ENCODE measurements at places on chromosomes 16 and 17.

GRCh38 chr17:76955191-76955590 is 87.0 kb downstream of the MGAT5B start:
- no peak for DNase-seq

- DNase-seq, result no peak
Measured at GRCh38 chr16:89352091-89352681, 134.7 kb downstream of the ZNF778 start.

DNA sequence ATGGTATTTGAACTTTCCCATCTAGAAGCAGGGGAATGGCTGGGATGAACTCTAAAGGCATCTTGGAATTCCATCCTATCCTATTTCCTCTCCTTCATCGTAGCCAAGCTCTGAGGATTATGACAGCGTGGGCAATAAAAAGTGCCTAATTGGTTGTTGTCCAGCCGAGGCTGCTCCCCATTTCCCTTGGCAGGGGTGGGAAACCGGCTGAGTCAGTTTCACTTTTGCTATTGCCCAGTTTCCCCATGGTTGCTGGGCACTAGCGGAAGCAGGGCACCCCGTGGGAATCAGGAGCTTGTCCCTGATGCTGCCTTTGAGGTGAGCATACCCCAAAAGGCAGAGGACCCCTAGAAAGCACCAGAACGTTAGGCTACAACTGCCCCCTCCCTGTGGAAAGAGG is 13.8 kb upstream of the SP2 start:
- no peak for DNase-seq

GRCh38 chr16:23826528-23827045 is 9.2 kb upstream of the PRKCB start:
- no peak for DNase-seq

GRCh38 chr16:89572485-89573205 is 2.9 kb upstream of the CPNE7 start:
- no peak for DNase-seq

DNA sequence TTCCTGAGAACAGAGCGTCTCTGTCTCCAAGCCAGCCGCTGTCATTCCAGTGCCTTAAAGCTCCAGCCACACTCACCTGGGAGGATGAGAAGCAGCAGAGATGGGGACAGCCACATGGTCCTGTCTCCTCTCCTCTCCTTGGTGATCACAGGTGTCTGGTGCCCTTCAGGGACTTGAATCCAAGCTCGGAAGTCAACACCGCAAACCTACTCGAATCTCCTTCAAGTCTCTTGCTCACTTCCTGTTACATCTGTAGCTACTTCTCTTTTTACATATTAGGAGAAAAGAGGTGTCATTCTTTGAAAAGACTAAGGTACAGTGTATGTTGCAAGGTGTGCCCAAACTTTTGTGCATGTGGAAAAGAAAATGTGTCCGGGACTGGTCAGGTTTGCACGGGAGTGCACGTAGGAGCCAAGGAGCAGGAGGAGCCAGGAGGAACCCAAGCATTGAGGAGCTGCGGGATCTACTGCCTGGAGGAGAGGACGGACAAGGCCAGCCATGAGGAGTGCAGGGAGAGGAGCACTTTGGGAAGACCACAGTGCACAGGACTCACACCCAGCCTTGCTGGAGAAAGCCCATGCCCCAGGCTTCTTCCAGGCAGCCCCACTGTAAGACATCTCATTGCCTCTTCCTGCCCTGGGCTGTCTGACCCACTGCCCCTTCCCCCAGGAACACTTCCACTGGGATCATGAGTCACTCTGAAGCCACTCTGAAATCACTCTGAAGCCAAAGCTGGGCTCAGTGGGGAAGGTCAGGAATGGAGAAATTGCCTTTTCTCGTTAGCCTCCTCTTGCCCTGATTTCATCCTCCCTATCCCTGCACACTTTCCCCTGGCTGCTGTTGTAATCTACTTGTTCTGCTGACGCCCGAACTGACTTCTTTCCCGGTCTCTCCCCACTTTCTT is at the start of gene CD300LD:
CD300LD (minus strand) TSS at position 197 of the 904 bp plus-strand sequence; CDS start at position 116, 81 bp downstream.
- no peak for DNase-seq

GRCh38 chr16:64705443-64705842 is 416.4 kb downstream of the CDH11 start:
- DNase-seq, result no peak

DNA sequence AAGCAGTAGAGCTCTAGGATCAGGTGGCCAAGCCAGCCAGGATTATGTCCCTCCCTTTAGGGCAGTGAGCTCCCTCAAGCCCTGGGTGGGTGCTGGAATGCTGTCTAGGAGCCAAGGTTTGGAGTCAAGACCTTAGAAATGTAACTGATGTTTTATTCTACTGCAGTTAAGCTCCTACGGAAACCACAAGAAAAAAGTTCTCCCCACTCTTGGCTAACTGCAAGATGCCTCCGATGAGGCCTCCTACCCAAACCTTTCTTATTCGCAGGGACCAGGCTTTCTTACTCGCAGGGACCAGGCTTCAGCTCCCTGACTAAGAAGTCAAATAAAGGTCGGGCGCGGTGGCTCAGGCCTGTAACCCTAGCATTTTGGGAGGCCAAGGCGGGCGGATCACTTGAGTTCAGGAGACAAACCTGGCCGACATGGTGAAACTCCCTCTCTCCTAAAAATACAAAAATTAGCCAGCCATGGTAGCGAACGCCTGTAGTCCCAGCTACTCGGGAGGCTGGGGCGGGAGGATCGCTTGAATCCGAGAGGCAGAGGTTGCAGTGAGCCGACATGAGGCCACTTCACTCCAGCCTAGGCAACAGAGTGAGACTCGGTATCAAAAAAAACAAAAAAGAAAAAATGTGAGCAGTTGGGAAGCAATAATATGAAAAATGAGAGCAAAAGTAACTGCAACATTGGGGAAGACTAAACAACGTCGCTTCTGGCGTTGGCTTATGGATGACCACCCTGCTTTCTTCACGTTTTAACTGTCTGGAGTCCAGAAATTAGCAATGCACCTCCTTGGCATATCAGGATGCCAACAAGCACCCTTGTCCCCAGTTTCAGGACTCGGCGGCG is 31.7 kb upstream of the ARL4D start:
- peak; percentile 39 for DNase-seq

- DNase-seq, result no peak
Measured at GRCh38 chr17:54971147-54971546, 2.6 kb downstream of the STXBP4 start.

DNA sequence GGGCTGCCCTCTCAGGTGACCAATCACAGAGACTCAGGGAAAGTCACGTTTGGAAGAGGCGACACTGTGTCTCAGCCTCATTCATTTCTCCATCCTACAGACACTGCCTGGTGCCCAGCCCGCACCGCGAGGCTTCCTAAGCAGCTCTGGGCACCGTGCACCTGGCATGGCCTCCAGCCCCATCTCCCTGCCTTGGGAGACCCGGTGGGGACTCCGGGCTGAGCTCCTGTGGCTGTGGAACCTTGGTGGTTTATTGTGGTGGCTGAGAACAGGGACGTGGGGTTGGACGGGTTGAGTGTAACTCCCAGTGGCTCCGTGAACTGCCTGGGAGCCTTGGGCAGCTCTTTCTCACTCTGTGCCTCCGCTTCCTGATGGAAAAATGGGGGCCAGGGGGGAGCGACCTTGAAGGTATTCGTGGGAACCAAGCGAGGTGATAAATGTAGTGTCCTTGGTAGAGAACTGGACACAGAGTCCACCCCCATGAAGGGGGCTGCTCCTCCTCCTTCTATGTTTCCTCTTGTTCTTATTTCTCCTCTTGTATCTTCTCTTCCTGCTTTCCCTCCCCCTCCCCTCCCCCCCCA is 215.4 kb downstream of the SEC14L1 start:
- DNase-seq, result no peak
